ENCODE measurements at places on chromosomes 5 and 9.
A peak's percentile ranks its signal among the peaks of the same experiment; 100 is the strongest.

DNA sequence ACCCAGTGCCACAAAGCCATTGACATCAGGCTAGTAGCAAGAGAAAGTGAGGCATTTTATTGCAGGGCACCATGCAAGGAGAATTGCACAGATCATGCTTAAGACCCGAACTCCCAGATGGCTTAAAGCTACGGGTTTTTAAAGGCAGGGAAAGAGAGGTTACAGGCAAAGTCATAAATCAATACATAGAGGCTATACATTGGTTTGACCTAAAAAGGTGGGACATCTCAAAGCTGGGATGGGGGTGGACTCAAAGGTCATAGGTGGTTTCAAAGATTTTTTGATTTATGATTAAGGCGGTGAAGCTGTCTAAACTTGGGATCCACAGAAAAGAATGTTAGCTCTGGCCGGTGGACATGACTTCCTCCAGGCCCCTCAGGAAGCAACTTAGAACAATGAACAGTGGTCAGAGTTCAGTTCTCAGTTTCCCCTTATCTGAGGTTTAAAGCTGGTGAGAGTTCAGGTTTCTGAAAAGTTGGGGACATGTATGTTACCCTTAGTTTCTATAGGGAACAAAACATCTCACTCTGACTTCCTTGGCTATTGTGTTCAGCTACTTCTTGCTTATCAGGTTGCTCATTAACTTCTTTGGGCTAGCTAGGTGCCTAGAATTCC, 6.0 kb upstream of the RBM22 start:
- DNase-seq, result no peak

DNA sequence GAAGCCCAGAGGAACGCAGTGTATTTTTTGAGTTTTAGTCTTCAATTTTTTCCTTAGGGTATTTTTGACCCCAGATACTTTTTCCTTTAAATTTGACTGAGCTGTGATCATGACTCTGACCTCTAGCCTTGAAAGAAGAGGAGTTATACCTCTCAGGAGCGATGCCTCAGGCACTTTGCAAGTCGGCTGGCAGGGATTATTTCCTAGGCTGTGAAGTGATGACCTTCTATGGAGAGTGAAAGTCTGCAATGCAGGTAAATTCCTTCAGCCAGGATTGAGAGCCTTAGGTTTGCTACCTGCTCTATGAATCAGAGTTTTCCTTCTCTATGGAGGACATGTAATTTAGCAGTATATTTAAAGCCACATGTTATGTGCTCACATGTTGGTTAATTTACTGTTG, 10.8 kb upstream of the NUDT12 start:
- no peak for DNase-seq

DNA sequence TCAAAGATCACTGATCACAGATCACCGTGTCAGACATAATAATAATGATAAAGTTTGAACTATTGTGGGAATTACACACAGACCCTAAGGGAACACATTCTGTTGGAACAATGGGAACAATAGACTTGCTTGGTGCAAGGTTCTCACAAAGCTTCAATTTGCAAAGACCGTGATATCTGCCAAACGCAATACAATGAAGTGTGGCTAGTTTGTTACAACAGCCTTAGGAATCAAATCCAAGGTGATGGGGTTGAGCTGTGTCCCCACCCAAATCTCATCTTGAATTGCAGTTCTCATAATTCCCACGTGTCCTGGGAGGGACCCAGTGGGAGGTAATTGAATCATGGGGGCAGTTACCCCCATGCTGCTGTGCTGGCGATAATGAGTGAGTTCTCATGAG, 20.8 kb downstream of the KYAT1 start:
- DNase-seq, result no peak

DNA sequence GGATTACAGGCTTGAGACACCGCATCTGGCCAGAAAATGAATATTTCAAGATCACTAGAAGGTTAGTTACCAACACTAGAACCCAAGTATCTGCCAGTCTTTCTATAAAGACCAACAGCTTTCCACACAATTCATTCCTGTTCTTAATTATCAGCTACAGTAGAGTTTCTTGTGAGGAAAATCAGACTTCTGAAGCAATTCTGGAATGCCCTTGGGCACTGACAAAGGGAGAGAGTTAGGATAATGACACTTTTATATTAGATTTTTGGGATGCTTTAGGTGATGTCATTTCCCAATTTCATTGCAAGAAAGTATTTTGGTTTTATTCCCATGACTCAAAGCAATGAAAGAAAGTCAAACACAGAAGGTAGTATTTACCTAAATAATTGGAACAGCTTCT, 497.0 kb upstream of the TUSC1 start:
- no peak for DNase-seq

DNA sequence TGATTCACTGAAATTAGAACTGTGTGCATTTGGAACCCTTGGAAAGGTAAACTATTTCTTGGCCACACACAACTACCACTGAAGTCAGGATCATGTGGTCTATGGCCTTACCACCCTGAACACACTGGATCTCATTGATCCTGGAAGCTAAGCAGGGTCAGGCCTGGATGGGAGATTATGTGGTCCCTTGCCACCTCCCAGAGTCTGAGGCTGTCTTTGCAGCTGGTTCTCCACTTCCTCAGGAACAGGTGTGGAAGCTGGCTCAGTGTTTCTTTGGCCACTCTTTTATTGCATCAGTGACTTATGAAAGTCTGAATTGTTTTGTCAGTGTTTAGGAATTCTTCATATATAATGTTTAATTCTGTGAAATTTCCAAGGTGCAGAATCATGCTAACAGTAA, 89.2 kb downstream of the TEK start:
- no peak for DNase-seq

- DNase-seq, result no peak
Measured at GRCh38 chr5:135034236-135034962, 371 bp upstream of the PITX1 start.

GRCh38 chr5:757931-758697, 26.4 kb downstream of the ZDHHC11B start:
- peak; percentile 40 for DNase-seq

GRCh38 chr9:133659516-133659915, 23.4 kb downstream of the DBH start:
- no peak for DNase-seq

DNA sequence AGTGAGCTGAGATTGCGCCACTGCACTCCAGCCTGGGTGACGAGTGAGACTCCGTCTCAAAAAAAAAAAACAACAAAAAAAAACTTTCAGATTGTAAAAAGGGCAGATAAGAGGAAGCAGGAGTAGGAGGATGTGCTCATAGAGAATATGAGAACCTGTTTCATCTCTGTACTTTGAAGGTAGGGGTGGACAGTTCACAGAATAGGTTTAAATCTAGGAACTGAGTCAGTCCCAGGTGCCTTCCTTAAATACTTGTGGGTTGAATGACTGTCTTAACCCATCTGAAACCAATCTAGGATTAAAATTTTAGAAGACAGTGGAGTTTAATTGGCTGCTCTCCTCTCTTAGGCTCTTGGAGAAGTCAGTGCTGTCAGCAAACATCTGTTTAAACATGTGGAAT, 12.4 kb downstream of the POLK start:
- DNase-seq, result no peak

DNA sequence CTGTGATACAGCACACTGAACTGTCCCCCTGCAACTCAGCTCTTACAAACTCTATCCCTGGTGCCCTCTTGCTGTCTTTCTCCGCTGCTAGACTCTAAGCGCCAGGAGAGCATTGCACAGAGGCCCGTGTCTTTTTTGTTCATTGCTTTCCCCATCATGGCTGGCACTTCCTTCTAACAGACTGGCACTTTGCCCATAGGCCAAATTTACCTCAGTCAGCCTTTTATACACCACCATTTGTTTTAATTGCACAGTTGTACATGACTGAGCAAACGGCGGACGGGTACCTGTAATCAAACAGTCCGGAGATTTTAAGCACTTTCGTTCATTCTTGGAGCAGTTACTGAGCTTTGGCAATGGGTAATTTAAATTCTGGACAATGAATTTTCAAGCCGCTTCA, 102.2 kb upstream of the CLINT1 start:
- no peak for DNase-seq

DNA sequence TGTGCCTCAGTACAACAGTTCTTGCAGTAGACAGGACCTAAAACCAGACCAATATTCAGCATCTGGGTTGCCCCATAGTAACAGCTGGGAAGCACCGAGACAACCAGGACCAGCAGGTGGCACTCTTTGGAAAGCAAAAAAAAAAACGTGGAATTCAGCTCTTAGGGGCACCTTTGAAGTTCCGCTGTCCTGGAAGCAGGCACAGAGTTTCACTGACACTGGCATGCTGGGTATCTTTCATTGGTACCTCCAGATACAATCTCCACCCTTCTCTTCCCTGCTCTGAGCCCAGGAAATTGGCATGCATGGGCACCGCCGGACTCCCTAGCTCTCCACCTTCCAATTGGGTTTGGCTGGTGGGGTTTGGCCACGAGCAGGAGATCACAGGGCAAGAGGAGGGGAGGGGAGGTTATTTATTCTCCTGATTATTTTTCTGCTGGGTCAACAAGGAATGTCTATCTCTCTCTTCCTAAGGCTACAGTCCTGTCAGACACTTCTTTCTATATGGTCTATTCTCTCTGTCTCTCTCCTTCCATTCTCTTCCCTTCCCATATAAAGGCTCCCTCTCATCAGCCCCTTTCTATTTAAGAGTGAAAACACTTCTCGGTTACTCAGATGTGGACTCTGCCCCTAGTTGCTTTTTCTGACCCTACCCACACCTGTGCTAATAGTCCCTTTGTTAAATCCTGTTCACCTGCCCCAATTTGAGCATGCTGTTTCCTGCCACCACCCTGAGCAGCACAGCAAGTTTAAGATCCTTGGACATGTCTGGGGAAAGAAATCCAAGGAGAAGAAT, 1.9 kb upstream of the IDNK start:
- DNase-seq, result peak; percentile 48

Data from CD4-positive, alpha-beta T cell treated with Interleukin-2 at 100 ng/mL for 4 hours (primary cell).